ENCODE measurements at places on chromosomes 4 and X.

DNA sequence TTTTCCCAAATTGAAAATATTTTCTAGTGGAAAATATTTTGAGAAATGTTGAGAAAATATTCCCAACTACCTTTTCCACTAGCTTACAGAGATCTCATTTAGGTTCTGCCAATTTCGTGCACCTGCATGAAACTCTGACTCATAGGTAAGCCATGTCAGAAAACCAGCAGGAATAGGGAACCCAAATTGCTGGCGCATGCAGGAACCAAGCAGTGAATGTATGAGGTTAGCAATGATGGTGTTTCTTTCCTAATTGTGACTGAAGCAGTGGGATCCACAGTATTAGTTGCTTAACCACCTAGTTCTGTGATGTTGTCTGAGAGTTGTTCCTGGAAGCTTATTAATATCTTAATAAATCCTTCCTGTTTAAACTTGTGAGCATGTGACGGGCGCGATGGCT, 381.0 kb upstream of the TRAM1L1 start:
- DNase-seq, result peak; percentile 41

- DNase-seq, result no peak
Observed at GRCh38 chrX:88991583-88992132, 244.6 kb downstream of the CPXCR1 start.

GRCh38 chr4:48262926-48263325, 6.7 kb downstream of the TEC start:
- no peak for DNase-seq

DNA sequence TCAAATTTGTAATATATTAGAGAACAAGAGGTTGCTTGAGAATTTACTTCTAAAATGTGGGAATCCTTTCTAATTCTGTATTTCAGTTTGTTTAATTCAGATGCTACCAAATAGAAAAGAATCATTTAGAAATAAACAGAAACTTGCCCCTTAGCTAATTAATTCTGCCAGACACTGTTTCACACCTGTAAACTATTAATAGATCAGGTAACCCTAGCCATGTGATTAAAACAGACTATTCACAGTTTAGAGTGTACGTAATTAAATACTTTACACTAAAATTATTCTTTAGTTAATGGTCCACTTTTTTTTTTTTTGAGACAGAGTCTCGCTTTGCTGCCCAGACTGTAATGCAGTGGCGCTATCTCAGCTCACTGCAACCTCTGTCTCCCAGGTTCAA, 124.0 kb downstream of the PTPN13 start:
- no peak for DNase-seq

All from H9 (cell line).